Head of caudate nucleus (tissue), 42 donors: ENCODE measurements at places on chromosomes 3 and 15.

- DNase-seq: no peak
Measured at GRCh38 chr3:69791106-69791505, 51.8 kb downstream of the MITF start.

- DNase-seq: no peak
Measured at GRCh38 chr3:176687754-176688153, 509.5 kb downstream of the TBL1XR1 start.

DNA sequence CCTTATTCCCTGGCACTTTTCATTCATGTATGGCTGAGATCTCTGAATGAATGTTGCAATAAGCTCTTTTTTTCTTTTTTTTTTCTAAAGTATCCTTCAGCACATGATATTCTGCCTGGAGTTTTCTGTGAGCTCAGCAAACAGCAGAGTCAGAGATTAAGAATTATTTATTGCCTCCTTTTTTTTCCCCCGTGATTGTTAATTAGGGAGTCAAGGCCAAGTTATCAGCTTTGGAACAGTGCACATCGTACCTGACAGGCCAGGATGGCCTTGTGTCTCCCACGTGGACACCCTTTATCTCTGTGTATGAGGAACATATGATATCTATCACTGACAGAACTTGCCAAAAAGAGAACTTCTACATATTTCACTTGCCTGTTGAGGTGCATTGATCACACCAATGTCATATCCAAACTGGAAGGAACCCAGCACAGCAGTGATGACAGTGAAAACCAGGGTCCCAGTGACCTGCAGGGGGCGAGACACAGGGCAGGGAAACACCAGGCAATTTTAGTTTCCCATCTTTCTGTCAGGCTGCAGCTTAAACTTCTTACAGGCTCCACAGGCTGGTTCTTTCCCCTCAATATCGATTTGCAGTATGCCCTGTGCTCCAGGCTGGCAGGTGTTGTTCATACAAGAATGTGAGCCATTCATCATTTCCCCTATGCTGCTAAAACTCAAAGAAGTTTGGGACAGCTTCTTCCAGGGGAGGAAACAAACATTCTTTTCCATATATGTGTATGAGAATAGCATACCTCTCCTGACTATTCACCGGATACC lies 8.2 kb downstream of the SLC2A2 start:
- DNase-seq: no peak

- no peak for DNase-seq
Measured at GRCh38 chr3:47318916-47319315, 36.2 kb downstream of the KLHL18 start.

DNA sequence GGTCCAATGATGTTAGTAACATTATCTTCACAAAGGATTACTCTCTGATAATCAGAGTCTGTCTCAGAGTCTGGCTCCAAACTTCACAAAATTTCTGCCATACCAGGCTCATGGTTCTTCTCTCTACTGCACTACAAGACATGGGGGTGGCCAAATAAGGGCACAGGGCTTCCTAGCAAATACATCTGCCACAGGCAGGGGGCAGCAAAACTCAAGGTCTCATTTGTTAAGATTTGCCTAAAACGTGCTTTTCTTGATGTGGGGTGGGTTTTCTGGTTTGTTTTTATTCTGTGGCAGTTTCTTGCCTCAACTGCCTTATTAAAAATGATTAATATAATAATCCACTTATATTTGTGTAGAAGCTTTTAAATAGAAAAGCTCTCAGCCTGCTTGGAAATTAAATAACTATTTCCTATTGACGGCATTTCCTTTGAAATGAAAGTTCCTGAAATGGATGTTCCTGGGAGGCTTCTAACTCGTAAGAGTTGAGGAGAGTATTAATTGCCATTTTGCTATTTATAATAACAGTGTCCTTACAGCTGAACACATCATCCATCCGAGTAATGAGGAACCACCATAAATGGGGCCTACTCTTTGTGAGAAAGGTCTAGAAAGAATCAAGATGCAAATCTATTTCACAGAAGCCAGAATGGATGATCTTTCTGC lies 53.8 kb downstream of the SST start:
- peak; percentile 38 for DNase-seq
